ENCODE measurements at places on chromosomes 13 and 19. TPM values are rescaled to one million over a fixed set of nuclear protein-coding genes. Genes with fewer than 3 reads are reported as not detected.

LILRB4 gene
- not detected for total RNA-seq

CGB8 gene
- total RNA-seq: 0.46 TPM

SOX1 gene
- 0.11 TPM for total RNA-seq

CYP4F3 gene
- total RNA-seq: not detected

DNA sequence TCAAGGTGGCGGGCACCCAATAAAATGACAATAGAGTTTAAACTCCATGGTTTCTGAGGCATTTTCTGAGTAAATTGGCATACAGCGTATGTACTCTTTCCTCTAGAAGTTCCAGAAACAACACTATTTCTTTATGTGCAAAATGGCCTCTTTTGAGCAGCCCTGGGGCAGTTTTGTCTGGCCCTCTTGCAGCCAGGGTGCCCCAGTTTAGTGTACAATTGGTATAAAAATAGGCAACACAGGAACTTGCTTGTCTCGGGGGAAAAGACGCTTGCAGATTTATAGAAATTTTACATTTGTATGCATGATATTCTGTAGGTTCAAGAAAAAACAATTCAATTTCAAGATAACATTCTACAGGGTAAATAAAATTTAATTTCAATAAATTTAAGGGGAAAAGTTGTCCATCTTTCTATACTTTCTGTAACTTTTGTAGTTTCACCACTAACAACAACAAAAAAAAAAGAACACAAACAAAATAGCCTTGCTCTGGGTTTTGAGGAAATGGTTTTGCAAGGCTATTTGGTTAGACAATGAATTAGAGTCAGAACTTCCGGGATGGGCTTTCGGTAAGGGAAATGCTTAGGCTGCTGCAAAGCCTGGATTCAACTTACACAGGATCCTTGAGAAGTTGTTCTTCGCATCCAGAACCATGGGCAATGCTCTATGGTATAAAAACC lies 45.3 kb downstream of the LRCH1 start:
- DNase-seq: no peak
- H3K36me3 ChIP-seq: no peaks in the 10 kb centered on the region
- H3K27me3 ChIP-seq: no peaks in the 10 kb centered on the region
- H3K4me1 ChIP-seq: peaks cover 4% of the 10 kb centered on the region
- H3K4me3 ChIP-seq: no peak overlapping the region

GRCh38 chr19:15136234-15136954 lies 29.2 kb downstream of the SYDE1 start:
- H3K27ac ChIP-seq: no peak overlapping the region
- H3K27me3 ChIP-seq: no peaks in the 10 kb centered on the region
- no peak overlapping the region for H3K4me3 ChIP-seq
- no peak for DNase-seq
- no peaks in the 10 kb centered on the region for H3K4me1 ChIP-seq

Measured in H1 (cell line).